DMS79 treated with DMSO at 0.1 percent for 48 hours (cell line): ENCODE measurements at places on chromosomes 5 and 9.

DNA sequence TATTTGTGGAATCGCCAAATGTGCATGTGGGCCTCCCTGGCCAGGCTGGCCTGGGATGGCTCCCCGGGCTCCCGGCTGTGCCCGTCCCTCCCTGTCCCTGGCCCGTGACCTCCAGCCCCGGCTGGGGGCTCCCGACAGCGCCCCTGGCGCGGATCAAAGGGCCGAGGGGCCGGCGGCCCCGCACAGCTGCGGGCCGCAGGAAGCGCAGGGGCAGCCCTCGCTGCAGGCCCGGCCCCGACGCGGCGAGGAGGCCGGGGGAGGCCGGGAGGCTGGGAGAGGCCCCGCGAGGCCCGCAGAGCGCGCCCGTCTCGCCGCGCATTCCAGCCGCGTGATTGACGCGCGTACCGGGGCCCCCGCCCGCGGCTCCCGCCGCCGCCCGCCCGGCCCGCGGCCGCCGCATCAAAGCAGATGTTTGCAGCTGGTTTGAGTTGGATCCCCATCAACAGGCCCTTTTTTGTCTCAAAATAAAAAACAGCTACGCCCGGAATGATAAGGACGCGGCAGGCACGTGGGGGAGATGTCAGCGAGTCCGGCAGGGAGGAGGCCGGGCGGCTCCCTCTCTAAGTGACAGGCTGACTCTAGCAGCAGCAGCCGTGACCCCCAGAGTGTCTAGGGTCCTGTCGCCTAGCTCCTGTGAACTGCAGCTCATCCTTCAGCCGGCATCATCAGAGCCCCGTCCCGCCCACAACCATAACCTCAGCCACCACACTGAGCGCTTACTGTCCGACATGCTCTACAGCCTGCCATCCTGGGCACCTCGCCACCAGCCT lies 69.4 kb downstream of the LMX1B start:
- no peak for DNase-seq

DNA sequence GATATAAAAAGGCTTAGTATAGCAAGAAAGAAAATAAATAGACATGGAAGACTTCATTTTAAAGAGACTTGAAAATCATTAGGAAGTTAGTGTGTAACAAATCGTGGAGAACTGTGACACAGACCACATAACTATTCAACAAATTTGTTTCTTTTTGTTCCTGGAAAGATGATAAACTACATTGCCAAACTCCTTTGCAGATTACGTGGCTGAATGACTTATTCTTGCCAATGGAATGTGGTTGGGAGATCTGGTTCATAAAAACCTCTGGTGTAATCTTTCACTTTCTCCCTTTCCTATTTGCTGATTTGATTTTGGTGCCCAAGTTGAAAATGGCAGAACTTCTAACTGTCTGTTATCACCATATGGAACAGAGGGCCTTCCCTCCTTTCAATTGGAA lies 328.9 kb upstream of the MEF2C start:
- no peak for DNase-seq

DNA sequence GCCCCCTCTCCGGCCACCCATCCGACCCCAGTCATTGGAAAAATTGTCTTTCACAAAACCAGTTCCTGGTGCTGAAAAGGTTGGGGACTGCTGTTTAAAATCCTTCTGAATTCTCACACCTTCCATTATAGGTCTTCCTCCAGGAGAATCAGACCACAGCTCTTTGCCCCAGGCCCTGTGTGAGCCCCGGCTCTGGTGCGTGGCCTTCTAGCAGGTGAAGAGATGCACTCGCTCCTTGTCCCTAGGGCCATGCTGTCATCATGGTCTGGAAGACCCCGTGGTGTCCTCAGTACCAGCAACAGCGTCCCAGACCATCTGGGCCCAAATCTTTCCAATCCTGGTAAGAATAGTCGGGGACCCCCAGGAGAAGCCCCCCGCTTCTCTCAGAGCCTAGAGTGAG lies 95.2 kb downstream of the DAP start:
- DNase-seq = no peak

GRCh38 chr9:89929673-89930480 lies 325.1 kb downstream of the GADD45G start:
- DNase-seq = no peak

GRCh38 chr9:77987081-77987656 lies 44.4 kb downstream of the GNAQ start:
- no peak for DNase-seq

DNA sequence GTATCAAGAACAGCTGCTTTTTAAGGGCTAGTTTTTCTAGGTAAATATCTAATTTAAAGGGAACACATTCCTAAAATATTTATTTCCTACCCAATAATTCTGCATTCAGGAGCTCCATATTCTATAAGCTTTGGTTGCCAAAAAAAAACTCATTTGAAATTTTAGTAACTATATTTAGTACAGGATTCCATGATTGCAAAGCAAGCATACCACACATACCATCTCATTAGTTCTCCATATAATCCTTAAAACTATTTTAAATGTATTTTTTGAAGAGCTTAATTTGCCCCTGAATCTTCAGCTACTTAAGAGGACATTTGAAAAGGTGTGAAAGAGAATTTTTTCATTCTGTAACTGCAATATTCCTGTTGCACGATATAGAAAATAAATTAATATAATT lies 877.0 kb downstream of the NR2F1-AS1 start:
- no peak for DNase-seq

GRCh38 chr5:146920351-146920881 lies 41.9 kb upstream of the PPP2R2B start:
- peak; percentile 20 for DNase-seq

- DNase-seq = no peak
These were observed 516.6 kb upstream of the MEF2C start for GRCh38 chr5:89399548-89399947.

DNA sequence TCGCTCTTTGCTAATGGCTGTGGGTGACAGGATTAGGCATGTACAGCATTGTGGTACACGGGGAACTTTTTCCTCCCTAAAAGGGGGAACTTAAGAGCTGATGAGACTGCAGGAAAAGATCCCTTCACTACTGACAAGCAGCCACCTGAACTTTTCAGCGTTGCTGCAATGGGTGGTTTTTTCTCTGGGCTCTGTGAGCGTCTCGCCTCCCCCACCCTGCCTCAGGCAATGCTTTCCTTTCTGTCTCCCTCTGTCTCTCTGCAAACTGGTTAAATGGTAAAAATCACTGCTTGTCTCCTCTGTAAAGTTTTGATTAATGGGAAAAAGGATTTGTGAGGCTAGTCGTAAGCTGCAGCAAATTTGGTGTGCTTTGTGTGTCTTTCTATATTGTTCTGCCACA lies 20.3 kb downstream of the HSD17B3 start:
- DNase-seq = no peak

- DNase-seq = no peak
These were observed 290.5 kb downstream of the ANXA1 start for GRCh38 chr9:73441890-73442818.

DNA sequence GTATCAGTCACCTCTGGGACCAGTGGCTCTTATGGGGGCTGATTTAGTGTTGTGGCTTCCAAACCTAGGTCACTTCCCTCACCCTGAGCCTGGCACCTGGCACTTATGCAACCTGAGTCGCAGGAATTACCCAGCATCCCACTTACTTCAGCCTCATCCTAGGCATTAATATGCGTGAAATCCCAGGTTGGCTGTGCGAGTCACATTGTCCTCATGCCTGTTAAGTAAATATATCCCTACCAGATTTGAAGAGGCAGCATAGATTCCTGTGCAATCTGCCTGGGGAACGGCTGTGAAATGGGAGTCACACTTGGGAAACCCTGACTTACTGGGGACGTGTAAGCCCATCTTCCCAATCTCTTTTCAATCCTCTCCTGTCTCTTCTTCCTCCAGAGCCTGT lies 42.7 kb upstream of the AKNA start:
- DNase-seq = peak; percentile 69

DNA sequence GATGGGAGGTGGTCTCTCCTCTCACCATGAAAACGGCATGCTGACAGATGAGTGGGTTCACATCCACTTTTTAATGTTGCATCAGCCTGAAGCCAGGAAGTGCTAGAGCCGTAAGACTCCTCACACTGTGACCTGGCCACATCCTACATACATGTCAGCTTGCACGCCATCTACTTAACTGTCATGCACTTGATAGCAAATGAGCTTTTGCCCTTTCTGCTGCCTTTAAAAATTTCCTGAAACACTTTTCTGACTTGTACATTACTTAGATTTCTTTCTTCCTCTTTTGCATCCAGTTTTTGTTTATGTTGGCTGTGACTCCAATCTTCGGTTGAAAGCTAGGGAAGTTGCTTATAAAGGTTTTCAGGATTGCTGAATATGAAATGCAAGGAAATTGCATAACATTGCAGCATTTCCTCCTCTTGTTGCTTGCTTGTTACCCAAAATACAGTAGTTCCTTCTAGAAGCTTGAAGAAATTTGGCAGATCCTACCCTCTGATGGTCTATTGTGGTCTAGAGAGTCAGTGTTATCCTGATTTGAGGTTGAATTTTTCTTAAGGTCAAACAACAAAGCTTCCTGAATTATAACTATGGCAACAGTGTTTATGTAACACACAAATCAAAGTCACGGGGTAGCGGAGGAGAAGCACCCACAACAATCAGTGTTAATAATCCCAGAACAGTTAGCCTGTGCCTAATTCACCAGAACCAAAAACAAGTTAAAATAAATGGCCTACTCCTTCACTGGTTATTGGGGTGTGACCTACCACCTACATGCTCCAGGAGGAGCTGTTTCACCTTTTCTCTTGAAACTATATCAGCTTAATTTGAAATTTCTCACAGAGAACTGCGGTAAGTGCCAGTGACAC lies 232.5 kb downstream of the ARHGAP26 start:
- no peak for DNase-seq
